Left lobe of liver (tissue), 2 donors: ENCODE measurements at places on chromosomes 2 and 18. TPM values are rescaled to one million over a fixed set of nuclear protein-coding genes. Genes with fewer than 3 reads are reported as not detected.
A peak's percentile ranks its signal among the peaks of the same experiment; 100 is the strongest.

The SLC4A3 gene
- 0.20 TPM for total RNA-seq

DNA sequence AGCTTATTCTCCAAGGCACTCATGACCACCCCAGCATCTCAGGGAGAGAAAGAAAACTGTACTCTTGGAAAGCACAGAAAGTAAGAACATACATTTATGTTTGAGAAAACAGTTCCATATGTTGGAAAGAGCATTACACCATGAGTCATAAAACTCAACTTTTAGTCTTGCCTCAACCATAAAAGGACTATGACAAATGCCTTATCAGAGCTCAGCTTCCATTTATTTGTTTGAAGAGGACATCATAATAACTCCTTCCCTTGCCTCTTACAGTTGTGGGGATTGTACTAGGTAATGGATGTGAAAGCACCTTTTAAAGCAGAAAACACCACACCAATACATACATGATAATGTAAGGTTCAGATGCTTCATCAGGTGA is 370.8 kb downstream of the LNPK start:
- DNase-seq: no peak

DNA sequence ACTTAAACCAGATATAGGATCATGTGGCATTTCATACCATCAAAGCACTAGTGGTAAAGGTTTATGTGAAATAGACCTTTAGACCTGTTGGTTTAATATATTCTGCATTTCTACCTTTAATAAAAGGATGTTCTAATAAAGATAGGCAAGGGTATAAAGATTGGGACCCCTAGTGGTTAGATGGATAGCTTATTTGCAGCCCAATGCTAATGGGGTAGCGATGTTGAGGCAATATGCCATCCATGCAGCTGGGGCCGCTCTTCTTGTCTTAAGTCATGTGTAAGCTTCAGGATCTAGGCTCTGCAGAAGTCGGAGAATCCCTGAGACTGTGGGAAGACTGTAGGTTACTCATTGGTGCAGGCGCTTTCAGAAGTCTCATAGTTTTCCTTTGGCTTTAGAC is 114.9 kb downstream of the ICOS start:
- no peak for DNase-seq

GRCh38 chr18:46360102-46360699 is 256.0 kb downstream of the HAUS1 start:
- DNase-seq: no peak

DNA sequence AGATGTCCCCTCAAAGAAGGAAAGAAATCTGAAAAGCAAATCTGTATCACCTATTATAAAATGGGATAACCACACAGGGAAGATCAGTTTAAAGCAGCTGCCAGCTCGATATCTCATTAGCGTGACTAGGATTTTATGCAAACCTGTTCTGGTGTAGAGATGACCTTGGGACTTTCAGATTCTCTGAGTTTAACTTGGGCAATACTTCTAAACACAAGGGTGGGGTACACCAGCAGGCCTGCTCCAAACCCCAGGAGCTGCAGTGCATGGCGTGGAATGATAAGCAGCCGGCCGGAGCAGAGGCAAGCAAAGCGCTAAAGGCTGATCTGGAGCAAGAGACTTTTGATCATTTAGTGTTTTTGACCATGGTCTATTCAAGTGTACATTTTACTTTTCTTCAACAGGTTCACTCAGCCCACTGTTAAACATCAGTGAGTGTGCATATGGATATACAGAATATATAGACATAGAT is 4.7 kb downstream of the SERTAD2 start:
- no peak for DNase-seq

DNA sequence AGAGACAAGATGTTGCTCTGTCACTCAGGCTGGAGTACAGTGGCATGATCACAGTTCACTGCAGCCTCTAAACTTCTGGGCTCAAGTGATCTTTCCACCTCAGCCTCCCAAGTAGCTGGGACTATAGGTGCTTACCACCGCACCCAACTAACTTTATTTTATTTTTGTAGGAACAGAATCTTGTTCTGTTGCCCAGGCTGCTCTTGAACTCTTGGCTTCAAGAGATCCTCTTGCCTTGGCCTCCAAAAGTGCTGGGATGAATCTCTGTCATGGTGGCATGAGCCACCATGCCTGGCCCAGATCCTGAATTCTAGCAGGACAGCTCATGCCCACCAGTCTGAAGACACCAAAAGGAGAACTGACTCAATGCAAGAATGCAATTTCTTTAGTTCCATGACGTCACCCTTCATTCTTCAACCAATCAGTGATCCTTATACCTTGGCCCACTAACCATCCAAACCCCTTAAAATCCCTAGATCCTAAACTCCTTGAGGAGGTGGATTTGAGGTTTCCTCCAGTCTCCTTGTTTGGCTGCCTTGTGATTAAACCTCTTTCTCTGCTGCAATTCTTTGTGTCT is 25.6 kb upstream of the CXXC1 start:
- no peak for DNase-seq

DNA sequence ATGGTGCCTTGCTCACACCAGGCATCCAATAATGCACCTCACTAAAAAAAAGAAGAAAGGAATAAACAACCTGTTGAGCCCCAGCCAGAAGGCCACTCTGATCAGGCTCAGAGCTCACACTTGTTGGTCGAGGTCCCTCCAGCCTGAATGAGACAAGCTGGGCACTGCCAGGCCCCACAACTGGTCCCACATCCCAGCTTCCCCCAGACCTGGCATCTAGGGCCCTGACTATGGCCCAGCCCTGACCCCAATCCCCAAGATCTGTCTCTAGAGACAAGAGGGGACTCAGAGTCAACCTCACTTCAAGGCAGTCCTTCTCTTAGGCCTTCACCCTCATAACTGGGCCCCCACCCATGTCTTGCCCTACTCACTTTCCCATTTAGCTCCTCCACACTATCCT is 22.4 kb downstream of the TEX51 start:
- DNase-seq: peak; percentile 10

- no peak for DNase-seq
Observed at GRCh38 chr18:36812678-36813077, 16.1 kb downstream of the TPGS2 start.

The SIX3 gene
- total RNA-seq: not detected

DNA sequence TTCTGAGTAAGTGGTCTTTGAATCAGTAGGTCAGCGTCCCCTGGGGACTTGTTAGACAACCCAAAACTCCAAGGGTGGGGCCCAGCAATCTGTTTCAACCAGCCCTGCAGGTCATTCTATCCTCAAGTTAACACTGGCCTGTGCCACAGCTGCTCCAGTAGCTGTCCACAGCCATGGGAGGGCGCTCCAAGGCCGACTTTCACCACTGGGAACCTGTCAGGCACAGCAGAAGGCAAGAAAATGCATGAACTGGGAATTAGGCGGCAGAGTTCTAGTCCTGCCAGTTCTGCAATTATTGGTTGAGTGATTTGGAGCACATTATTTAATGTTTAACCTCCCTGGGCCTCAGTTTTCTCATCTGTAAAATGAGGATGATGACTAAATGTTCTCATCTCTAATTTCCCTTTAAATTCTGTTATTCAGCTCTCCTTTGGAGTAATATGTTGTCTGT is 17.4 kb upstream of the MRPL33 start:
- DNase-seq: peak; percentile 83

GRCh38 chr2:164920430-164920829 is 34.9 kb downstream of the SLC38A11 start:
- DNase-seq: no peak

GRCh38 chr18:76619621-76620315 is 124.7 kb upstream of the ZNF516 start:
- DNase-seq: no peak

DNA sequence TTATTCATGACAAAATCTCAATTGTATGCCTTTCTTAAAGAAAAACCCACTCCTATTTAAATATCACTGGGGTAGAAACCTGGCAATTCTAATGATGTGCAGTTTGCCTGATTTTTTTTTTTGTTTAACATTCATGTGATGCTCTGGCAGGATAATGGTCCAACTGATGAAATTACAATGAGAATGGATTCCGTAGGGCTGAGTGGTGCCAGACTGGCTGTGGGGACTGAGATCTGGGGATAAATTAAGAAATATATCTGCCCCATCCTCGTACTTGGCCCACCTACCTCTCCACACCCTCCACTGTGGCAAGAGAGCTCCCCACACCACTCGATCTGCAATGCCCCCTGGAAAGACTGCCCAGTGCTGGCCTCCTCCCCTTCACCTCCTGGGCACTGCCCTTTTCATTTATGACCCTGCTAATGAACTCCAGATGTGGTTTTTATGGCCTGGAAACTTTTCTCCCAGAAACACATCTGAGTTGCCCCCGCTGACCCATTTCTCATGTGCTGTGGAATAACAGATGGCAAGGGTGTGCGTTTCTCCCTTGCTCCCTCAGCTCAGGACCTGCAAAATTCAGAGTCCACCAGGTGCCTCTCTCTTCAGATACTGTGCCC is 33.0 kb upstream of the RPL37A start:
- no peak for DNase-seq

DNA sequence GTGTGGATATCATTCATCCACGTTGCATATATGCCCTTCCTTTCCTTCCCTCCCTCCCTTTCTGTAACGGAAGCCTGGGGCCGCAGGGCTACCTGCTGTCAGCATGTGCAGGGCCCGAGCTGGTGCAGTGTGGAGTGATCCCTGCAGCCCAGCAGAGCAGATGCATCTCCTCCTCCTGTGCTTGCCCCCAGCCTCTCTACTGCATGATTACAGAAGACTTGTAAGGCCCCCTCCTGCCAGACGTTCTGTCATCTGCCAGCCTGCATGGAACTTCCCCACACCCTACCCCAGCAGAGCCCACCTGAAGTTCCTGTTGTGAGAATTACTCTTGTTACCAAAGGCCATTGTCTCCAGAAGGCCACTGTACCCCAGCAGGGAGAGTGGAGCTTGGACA is 67.5 kb upstream of the FOSL2 start:
- DNase-seq: peak; percentile 35

The BOLL gene
- total RNA-seq: not detected

The ADAM23 gene
- 0.03 TPM for total RNA-seq

The UGT1A10 gene
- total RNA-seq: 0.45 TPM

The PMS1 gene
- total RNA-seq: 9.4 TPM
